ENCODE measurements at places on chromosomes 4 and X.
A peak's percentile ranks its signal among the peaks of the same experiment; 100 is the strongest.

DNA sequence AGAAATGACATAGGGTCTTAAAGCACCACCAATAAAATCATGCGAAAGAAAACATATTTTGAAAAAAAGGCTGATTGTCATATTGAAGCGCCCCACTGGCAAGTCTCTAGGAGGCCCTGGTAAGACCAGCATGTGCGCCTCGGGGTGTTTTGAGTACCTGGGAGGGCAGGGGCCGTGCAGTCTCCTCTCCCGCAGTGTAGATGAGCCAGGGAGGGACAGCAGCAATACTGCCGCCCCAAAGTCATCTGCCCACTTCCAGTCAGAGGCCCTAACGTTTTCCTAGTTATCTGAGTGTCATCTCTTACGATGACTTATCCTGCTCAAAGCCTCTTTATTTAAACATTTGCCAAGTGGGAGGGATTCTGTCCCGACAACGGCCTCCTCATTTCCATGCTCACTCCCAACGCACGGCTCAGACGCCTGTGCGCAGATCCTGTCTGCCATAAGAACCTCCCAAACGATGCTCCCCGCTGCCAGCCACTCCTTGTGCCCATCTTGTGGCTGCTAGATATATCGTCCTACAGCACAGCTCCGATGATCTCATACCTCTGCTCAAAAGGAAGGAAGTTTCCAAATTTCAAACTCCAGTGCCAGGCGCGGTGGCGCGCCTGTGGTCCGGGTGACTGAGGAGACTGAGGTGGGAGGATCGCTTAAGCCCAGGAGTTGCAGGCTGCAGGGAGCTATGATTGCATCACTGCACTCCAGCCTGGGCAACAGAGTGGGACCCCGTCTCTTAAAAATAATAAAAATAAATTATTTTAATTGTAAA, 17.2 kb upstream of the SCRG1 start:
- peak; percentile 43 for DNase-seq

DNA sequence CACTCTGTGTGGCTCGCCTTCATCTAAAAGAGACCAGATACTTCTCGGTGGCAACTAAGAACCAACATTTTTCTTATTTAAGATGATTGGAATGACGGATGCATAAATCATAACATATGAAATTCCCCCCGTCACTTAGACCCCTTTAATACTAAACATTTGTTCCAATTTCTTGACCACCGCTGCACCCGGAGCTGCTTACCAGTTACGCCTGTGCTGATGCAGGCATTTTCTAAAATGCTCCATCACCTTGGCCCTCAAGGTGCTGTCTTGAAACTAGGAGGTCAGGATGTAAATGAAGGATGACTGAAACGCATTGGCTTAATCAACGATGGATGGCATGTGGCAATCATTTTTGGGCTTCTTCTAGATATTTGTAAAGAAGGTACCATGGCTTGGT, 130.0 kb downstream of the CPZ start:
- DNase-seq, result no peak

DNA sequence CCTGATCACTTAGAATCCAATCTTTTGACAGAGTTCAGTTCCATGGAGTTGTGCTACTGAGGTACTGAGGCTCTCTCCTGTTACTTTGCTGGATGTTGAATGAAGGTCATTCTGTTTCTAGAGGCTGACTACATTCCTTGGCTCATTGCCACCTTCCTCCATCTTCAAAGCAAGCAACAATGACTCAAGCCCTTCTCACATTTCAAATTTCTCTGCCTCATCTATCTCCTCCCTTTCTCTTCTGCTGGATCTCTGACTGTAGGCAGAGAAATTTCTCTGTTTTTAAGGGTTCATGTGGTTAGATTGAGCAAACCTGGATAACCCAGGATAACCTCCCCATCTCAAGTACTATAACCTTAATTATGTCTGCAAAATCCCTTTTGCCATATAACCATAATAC, 775.4 kb downstream of the STPG2 start:
- peak; percentile 74 for DNase-seq

GRCh38 chr4:26069218-26069617, 155.2 kb downstream of the SMIM20 start:
- no peak for DNase-seq

- no peak for DNase-seq
Observed at GRCh38 chrX:1137531-1137930, 74.9 kb downstream of the CRLF2 start.

GRCh38 chr4:122539861-122540465, 80.9 kb downstream of the IL21 start:
- DNase-seq, result peak; percentile 88

DNA sequence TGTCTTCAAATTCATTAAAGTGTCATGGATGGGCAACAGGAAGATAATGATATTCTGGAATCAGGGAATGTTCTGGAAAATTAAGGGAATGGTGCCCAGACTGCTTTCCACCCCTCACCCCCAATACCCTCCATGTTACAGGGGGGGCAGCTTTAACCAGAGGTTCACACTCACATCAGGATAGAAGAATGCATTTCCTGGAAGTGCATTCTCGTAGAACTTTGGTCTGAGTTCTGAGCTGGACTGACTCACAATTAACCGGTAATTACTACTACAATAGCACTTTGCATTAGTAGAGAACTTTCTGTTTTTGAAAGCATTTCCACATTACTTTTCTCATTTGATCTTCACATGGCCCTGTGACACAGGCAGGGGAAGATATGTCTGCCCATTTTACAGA, 52.5 kb upstream of the SHISA3 start:
- DNase-seq, result no peak

DNA sequence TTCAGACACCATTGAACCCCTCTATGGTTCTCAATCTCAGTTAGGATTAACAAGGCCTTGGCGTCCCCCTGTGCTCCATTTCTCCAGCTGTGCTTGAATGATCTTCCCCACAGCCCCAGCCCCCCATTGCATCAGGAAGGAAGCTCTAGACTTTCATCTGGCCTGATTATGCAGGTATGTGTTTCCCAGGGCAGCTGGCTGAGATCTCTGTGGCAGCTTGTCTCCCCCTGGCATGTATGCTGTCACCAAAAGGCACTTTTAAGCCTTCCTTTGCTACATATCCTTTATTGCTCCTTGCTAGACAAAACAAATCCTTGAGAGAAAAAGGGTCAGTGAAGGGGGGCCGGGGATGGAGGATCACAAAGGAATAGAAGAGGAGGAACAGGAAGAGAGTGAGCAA, 1056.0 kb upstream of the SLIT2 start:
- DNase-seq, result no peak

DNA sequence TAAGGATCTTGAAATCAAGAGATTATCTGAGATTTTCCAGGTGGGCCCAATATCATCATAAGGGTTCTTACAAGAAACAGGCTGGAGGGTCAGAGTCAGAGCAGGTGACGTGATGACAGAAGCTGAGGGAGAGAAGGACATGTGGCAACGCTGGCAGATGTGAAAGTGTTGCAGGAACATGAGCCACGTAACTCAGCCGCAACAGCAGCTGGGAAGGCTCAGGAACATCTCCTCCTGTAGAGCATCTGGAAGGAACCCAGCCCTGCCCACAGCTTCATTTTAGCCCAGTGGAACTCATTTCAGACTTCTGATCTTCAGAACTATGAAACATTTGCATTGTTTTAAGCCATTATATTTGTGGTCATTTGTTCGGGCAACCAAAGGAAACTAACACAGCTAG, 156.3 kb upstream of the VEGFC start:
- DNase-seq, result no peak

DNA sequence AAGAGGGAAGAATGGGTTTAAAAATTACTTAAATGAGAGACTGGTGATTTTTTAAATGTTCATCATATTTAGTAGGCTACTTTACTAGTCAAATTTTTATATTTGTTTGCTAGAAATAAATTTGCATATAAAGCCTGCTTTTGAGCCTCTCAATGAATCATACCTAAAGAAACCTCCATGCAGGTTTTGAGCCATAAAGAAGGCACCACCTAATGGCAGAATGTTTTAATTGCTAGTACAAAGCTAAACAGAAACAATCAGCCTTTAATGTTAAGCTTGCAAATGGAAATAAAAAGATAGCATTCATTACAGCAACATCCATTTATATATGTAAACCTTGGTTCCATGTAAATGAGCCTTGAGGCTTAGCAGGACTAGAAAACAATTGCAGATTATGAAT, 989.7 kb downstream of the CCSER1 start:
- no peak for DNase-seq

GRCh38 chr4:67109276-67109675, 436.0 kb downstream of the CENPC start:
- DNase-seq, result no peak

DNA sequence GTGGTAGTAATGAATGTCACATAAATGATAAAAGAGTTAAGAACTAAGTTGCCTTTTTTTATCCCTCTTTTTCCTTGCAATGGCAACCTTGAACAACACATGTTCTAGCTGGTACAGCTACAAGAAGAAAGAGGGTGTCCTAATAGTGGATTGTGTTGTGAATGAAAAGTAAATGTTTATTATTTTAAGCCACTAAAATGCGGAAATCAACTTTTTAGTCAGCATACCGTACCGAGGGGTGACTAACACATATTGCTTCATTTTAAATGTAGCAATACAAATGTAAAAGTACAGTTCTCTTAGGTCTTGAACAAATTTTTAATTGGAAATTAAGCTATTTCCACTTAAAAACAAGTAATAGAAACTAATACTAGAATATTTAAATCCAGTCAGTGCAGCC, 17.7 kb upstream of the AP1AR start:
- peak; percentile 4 for DNase-seq

- no peak for DNase-seq
Observed at GRCh38 chr4:80144676-80145470, 52.4 kb upstream of the PRDM8 start.

GRCh38 chr4:108287834-108288413, 119.2 kb upstream of the LEF1 start:
- no peak for DNase-seq

DNA sequence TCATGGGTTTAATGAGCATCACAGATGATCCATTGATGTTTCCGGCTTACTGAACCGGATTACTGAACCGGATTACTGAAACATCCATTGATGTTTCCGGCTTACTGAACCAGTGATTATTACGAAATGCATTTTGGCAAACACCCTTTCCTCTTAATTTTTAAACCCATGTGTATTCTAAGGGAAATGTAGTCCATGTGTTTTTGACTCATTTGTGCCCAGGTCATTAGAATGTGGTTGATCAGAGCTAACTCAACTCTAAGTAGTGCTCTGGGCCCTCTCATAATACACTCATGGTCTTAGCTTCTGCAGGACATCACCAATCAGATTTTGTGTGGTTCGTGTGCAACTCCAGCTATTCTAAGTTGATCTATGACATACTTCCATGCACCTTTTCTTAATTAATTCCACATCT, 141.6 kb downstream of the SPATA18 start:
- DNase-seq, result no peak

DNA sequence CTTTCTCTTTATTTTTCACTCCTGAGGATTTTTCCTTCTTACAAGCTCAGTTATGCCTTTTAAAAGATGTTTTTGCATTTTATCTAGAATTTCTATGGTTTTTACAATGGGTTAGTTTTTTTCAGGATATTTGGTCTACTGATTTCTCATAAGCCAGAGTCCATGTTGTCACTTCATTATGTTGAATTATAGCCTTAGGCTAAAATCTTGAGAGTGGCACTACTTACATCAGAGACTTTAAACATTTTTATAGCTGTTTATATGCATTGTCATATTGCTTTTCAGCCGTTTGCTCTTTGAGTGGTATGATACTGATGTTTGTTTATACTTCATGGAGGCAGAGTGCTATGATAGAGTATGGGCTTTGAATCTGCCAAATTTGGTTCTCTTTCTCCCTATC, 36.4 kb downstream of the CXorf58 start:
- no peak for DNase-seq

- no peak for DNase-seq
Observed at GRCh38 chr4:80182237-80182866, 15.0 kb upstream of the PRDM8 start.

DNA sequence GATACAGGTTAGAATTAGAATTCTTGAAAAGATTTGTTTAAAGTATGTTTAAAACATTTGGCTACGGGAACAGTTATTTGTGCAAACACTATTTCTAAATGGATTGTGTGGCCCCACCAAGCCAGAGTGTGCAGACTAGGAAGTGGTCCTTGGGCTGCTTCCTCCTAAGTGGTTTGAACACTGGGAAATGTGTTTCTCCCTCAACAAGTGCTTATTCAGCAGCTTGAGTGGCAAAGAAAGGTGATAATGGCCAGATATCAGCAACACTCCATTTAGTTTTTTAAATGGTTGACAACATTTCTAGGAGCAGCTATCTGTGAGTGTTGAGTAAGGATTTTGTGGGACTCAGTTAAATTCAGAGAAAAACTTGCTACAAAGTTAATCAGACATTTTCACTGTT, 141.4 kb upstream of the LNX1 start:
- no peak for DNase-seq
